ENCODE measurements at places on chromosomes 16 and 17.

DNA sequence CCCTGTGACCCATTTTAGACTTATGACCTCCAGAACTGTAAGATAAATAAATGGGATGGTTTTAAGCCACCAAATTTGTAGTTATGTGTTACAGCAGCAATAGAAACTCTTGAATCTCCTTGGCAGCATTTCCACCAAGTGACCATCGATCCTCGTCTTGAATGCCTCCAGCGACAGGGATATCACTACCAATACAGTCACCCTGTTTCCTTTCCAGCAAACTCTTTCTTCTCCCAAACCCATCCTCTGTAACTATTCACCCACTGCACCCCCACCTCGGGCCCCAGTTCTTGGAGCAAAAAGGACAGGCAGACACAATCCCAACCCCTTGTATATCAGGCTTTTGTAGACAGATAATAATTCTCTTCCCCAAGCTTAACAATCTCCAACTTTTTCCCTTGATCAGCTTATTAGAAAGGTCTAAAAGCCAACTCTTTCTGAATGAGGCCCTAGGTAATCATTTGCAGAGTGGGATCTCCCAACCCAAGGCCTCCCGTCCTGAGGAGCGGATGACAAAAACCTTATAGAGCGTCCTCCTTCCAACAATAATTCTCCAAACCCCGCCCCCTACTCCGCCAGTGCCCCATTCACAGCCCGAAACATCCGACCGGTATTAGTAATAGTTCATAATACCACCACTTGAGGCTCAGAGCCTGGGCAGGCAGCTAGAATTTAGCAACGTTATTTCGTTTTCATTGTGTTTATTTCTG, 14.7 kb upstream of the PLLP start:
- DNase-seq: no peak

- no peak for DNase-seq
These were observed 120.5 kb downstream of the CCT6B start for GRCh38 chr17:34840750-34841149.

DNA sequence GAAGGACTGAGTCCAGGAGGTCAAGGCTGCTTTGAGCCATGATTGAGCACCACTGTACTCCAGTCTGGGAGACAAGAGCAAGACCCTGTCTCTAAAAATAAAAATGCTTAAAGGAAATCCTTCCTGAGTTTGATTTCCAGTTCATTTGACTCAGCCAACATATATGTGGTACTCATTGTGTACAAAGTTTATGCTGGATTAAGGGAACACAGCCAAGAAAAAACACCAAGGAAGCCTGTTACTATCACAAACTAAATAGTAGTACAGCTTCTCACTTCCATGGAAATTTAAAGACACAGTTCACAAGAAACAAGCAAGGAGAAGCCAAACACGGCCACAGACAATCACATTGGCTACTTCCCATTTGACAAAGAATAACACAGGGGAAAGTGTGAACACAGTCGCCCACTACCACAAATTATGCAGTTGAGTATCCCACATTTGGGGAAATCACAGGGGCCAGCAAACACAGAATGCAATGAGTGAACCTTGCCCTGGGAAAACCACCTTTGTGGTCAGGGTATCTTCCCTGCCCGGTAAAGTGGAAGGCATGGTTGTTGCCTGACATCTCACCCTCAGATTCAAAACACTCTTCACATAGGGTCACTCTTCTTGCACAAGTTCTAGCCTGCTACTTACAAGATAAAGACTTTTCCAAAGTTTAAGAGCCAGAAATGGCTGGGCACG, 14.5 kb downstream of the TEX14 start:
- no peak for DNase-seq

DNA sequence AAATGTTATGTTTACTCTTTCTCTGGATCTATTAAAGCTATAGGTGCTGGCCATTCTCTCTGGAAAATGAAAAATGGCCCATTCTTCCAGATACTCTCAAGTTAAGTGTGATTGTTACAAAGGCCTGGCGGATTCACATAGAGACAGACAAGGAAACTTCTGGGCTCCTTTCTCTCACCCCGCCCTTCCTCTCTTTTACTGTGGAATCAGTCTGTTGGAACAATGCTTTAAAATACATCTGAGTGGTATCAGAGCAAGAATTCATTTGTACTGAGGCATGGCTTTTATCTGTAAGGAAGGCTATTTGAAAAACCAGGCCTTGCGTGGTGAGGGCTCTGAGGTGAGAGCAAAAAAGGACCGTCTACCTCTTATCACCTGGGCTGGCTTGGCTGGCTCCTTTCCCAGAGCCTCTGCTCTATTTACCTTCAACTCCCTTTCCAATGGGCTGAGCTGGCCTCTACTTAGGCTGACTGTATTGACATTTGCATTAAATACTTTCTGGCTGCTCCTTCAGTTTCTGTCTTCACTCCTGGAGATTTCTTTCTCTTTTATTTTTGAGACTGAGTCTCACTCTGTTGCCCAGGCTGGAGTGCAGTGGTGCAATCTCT, 274.0 kb downstream of the PHKB start:
- DNase-seq: no peak

- DNase-seq: no peak
These were observed 53.4 kb downstream of the RGS9 start for GRCh38 chr17:65190467-65191097.

GRCh38 chr16:1723450-1724147, 17.6 kb downstream of the MAPK8IP3 start:
- DNase-seq: no peak

DNA sequence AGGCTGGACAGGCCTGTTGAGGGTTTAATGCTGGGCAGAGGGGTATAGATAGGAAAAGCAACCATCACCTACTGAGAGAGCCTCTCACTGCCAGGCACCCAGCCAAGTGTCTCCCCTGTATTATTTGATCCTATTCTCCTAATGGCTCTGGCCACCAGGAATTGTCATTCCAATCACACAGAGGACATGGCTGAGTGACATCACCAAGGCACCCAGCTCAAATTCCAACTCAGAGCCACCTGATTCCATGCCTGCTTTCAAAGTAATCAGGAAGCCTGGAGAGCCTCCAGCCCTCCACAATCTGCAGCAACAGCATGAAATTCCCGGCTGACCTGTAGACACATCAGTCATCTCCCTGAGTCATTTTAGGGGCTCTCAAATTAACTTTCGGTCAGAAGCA, 368.9 kb upstream of the C16orf82 start:
- no peak for DNase-seq

GRCh38 chr17:77497578-77497934, 356.8 kb downstream of the SEC14L1 start:
- no peak for DNase-seq

- no peak for DNase-seq
These were observed 172.8 kb upstream of the WSCD1 start for GRCh38 chr17:5897275-5897911.

DNA sequence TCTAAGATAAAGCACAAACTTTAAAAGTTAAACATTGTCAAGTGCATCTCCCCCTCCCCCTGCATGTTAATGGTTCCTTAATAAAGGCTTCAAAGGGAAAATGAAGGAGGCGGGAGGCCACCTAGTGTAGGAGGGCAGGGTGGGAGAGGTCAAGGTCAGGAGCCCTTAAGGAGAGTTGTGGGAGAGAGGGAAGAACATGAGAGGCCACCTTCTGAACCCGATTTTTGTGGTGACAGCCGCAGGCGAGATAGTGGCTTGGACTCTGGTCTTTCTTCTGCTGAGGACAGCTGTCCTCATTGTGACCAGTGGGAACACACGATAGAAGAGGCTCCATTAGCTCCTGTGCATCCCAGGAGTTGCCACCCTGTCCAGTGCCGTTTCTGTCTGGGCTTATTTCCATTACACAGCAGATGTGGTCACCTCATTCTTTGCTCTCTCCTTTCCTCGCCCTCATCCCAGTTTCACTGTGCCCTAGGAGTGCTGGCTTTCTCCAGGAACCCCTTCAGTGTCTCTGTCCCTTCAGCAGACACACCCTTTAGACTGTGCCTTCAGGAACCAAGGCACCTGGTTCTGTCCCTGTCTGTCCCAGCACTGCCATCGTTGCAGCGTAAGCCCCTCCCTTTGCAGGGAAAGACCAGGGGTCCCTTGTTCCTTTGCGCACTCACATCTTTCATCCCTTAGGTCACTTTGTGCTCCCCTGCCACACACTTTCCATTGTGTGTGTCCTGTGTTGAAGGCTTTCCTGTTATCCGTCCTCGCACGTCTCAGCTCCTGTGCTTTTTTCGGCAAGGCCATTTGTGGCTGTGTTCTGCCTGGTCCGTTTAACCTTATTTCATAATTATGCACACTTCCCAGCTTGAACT, 7.5 kb downstream of the SEC14L1 start:
- DNase-seq: no peak

- no peak for DNase-seq
These were observed 17.7 kb downstream of the NAA60 start for GRCh38 chr16:3461151-3461550.

DNA sequence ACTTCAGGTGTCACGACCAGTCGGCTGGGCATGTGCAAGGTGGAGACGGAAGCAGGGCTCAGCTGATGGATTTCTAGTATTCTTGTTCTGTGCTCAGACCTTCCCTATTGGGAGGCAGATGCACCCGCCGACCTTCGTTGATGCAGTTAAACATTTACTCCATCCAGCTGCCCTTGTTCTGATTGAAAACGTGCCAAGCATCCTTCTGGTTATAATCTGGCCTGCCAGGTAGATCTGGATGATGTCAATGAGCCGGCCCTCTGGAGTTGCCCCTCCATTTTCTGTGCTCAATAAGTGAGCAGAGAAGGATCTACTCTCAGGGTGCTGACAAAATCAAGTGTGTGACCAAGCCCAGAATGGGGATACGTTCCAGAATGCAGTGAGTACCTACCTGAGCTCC, 38.3 kb downstream of the CCDC182 start:
- no peak for DNase-seq

DNA sequence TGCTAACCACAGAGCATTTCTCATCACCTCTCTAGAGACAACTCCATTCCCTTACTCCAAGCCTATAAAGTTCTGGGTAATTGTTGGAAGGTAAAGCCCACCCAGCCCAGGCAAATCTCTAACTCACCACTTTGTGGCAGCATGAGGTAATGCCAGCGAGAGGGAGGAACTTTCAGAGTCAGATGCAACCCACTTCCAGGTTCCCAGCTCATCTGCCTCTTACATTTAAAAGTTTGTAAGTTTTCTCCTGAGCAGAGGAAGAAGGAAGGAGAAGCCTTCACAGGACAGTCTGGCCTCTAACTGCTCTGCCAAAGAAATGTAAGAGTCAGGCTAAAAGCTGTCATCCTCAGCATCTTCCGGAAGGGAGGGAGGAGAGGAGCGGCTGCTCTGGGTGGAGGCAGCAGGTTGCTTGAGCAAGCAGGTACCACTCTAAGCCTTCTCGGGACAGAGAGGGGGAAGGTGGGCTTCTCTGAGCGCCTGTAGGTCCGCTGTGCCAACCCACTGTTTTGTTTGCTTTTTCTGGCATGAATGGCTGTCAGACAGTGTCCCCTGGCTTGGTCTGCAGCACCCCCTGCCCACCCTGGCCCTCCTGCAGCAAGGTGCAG, 1.0 kb downstream of the ZNF319 start:
- DNase-seq: no peak

DNA sequence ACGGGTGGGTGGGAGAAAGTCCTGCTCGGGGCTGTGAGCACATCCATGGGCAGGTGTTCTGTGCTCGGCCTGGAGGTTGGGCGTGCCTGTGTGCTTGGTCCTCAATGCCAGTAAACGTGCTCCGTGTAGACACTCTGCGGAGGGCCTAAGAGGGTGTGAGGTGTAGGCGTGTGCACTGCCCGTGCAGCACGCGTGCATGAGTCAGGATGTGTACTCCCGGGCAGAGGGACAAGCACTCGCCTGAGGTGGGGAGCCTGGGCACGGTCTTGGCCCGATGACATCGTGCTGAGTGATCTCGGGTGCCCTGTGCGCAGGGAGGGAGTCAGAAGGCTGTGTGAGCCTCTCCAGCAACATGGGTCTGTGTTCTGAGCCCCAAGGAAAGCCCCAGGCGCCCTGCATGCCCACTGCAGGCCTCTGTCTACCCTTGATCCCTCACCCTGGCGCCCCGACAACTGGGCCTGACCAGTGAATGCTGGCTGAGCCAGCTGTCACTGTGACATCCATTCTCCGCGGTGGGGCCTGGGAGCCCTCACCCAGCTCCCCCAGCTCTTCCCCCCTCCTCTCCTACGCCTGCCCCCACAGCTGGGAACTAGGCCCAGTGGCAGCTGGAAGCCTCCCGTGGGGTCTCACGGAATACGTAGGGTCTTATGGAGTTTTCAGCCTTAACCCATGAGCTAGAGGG, 23.5 kb upstream of the NXPH3 start:
- no peak for DNase-seq

- no peak for DNase-seq
These were observed 533.2 kb upstream of the CDH5 start for GRCh38 chr16:65833171-65833871.

DNA sequence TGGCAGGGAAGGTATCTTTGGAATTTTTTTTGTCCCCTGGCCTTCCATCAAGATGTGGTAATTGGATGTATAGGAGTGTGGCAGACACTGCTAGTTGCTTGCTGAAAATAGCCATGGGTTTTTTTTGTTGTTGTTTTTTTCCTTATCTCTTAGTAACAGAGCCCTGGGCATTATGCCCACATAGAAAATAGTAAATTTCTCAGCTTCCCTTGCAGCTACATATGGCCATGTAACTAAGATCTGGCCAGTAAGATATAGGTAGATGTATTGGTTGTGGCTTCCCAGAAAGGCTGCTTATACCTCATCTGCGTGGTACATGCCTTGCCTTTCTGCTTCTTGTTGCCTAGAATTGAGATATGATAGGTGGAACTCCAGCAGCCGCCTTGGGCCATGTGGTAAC, 349.9 kb downstream of the CPPED1 start:
- DNase-seq: no peak

- peak; percentile 50 for DNase-seq
These were observed 527 bp downstream of the SIAH1 start for GRCh38 chr16:48384520-48385252.

- DNase-seq: no peak
These were observed 18.8 kb downstream of the TOM1L1 start for GRCh38 chr17:54919425-54919824.

- no peak for DNase-seq
These were observed 3.5 kb downstream of the TBX2 start for GRCh38 chr17:61402978-61403800.

- DNase-seq: no peak
These were observed 15.5 kb upstream of the BRCA1 start for GRCh38 chr17:43140396-43141332.

GRCh38 chr16:72199761-72200337, 27.9 kb upstream of the PMFBP1 start:
- DNase-seq: no peak

GRCh38 chr16:87198328-87198832, 118.8 kb downstream of the C16orf95 start:
- no peak for DNase-seq

DNA sequence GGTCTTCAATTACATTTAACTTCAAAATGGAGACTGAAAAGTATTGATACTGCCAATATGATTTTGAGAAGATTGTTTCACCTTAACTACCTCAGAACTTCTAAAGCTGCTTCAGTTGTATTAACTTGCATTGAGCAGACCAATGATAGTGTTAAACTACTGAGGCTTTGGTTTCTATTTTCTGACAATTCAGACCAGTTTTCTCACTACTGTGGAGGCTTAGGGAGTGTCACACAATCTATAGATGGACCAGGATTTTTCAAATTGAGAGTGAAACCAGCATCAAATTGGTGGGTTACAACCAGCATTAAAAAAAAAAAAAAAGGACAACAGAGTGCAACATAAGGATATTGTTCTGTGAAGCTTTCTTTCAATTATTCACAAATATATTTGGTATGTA, 21.2 kb downstream of the COG1 start:
- no peak for DNase-seq
